ENCODE measurements at places on chromosomes 3 and 15.

GRCh38 chr3:51102396-51102795, 282.7 kb upstream of the MANF start:
- no peak for DNase-seq

- DNase-seq = no peak
Observed at GRCh38 chr3:128306481-128306880, 153.2 kb downstream of the EEFSEC start.

GRCh38 chr15:63004211-63004610, 38.3 kb upstream of the TPM1 start:
- no peak for DNase-seq

DNA sequence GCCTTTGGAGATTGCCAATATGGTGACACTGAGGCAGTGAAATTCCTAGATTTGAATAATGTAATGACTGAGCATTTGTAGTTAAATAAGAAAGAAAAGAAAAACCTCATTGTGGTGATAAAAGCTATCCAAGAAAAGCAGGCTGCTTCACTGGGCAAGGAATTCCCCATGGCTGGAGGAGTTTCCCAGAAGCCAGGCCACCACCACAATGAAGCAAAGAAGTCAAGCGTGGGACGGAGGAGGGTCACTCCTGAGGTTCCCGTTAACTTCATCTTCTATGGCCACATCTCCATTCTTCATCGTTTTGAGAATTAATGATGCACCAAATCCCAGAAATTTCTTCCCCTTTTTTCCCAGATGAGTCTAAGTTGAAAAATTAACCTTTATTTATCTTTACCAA, 185.8 kb upstream of the BCL6 start:
- DNase-seq = no peak

DNA sequence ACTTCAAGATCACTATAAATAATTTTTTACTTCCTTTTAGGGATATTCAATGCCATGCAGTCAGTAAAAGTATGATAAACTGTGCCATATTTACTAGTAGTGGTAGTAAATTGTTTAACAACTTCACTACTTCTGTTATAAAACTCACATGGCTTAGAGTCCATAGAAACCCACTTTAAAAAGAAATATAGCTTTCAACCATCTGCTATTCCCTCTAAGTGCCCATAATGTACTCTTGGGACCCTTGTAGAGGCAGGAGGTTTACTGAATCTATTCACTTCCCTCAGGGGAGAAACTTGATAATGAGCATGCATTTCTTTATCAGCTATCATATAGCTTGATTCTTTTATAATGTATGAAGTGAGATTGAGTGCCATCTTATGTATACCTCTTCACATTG, 1448.4 kb upstream of the ALCAM start:
- DNase-seq = no peak
